ENCODE measurements at places on chromosomes 2 and 18.

DNA sequence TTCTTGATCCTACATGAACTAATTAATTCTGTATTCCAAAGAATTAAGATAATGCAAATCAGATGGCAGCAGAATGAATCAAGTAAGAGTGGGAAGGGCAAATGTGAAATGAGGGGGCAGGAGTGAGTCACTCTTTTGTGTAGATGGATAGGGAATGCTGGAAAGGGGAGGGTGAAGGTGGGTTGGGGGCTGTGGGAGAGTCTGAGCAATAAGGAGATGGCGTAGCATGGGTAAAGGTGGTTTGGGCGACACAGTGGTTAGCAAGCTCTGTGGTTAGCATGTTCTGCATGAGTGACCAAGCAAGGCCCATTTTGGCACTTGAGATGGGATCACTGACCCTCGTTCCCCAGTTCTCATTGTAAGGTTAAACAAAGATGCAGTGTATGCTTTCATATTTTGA is 20.4 kb downstream of the GPD2 start:
- DNase-seq = no peak

- DNase-seq = no peak
Measured at GRCh38 chr2:152466041-152466440, 131.1 kb downstream of the FMNL2 start.

DNA sequence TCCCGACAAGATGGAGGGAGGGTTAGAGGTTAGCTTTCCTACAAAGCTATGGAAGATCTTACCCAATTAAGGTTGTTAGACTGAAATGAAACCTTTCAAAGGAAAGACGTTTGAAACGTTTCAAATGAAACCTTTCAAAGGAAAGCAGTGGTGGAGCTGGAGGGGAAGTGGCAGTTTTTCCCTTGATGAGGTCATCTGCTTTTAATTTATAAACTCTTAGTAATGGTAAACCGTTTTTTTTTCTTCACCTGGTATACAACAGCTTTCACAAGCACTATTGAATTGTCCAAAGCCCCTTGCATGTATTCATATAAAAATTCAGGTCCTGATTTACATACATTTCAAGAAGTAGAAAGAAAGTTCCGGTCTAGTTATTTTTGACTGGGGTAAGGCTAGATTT is 7.4 kb downstream of the PMAIP1 start:
- no peak for DNase-seq

DNA sequence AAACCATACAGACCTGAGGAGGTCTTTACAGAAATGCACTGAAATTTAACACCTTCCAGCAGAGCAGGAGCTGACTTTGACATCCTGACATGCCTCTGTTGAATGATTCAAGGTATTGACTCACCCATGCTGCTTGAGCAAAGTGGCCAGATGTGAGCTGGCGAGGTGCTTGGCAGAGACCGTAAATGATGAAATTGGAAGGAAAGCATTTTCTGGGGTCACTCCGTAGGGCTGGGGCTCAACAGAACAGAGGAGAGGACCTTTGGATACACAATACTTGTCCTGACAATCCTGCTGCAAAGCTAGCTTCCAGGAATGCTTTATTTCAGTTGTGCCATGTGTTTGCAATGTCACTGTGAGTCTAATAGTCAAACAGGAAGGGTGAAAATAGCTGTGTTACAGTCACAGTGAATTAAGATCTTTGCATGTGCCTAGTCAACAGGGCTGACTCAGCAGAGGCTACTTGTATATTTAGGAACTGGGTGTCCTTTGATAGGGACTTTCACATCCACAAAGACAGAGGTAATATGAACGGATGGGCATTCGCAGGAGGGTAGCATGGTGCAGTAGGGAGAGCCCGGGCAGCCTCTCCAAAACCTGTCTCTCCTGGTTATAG is 31.6 kb upstream of the NCK2 start:
- no peak for DNase-seq

DNA sequence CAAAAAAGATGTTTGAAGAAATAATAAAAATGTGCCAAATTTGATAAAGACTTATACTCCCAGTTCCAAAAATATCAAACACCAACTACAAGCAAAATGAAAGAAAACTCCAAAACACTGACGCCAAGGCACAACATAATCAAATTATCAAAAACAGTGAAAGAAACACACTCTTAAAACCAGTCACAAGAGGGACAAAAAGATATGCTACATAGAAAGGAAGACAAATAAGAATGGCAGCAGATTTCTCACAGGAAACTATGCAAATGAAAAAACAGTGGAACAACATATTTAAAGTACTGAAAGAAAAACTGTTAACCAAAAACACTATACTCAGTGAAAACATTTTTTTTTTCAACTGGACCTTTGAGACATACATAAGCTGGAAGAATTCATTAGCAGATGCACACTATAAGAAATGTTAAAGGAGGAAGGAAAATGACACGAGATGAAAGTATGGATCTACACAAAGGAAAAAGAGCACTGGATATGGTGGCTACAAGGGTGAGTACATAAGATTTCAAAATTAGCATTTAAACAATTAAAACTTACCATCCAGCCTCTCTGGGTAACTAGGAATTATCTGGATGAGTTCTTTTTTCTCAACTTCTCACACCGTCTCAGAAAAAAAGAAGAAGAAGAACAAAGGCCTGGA is 94.0 kb upstream of the ACVR1C start:
- no peak for DNase-seq

- DNase-seq = no peak
Measured at GRCh38 chr2:10316336-10316735, 13.6 kb downstream of the HPCAL1 start.

DNA sequence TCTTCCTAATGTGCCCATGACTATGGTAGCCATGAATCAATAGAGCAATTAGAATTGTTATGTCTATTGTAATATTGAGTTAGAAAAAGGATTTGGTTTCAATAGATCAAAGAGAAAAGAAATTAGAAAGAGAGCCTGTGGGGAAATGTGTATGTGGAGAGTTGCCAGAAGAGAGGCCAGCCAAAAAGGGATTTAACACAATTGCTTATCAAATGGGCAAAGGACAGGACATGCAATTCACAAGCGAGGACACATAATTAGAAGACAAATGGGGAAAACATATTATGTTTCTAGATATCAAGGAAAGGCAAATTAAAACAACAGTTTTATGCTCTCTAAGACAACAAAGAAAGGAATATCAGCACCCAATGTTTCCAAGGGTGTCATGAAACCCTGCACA is 403.2 kb upstream of the KLHL29 start:
- no peak for DNase-seq

DNA sequence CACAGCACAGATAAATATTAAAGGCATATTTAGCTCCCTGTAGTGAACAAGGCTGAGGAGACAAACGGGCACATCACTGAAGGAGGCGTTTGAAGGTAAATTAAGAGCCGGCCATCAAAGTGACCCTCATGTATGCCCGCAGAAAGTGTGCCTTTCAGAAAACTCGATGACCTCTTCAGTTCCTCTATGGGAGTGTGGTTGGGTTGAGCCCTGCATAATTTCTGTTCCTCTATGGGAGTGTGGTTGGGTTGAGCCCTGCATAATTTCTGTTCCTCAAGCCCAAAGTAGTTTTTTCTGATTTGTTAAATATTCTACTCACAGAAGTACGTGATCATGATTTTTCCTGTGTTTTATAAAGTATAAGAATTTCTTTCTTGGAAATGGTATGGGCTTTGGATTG is 568.5 kb downstream of the TSN start:
- DNase-seq = no peak

DNA sequence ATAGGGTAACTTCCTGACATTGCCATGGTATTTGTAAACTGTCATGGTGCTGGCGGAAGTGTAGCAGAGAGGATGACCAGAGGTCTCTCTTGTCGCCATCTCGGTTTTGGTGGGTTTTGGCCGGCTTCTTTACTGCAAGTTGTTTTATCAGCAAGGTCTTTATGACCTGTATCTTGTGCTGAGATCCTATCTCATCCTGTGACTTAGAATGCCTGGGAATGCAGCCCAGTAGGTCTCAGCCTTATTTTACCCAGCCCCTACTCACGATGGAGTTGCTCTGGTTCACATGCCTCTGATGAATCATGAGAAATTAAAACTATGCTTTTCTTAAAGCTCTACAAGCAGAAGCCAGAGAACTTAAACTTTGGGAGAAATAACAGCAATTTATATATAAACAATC is 12.7 kb upstream of the NFU1 start:
- DNase-seq = no peak

DNA sequence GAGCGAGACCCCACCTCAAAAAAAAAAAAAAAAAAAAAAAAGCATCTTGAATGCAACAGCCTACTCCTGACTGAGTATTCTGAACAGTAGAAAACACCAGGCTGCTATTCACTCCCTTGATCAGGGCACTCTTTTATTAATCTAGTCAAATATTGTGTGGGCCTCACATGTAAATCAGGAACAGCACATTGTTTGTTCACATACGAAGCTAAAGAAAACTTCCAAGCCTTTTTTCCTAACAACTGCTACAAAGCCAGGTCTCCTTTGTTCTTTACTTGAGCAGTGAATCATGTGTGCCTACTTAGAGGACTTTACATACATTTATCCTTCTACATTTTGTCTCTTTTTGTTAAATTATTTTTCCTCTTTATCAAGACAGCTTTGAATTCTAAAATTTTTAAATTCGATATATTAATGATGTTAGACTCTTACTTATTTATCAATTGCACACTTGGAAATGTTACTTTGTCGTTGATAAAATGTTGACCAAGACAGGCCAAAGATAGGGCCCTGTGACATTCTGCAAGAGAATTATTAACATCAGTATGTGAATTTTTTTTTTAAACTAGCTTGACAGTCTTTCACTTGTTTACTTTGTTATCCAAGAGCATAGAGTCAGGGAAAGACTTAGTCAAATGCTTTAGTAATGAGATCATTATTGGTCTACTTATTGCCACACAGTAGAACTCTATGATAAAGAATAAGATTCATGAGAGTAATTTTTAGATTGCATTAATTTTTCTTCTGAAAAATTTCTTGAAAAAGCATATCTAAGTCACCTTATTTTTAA is 13.2 kb downstream of the SPATS2L start:
- no peak for DNase-seq

- no peak for DNase-seq
Measured at GRCh38 chr18:42339372-42339771, 384.3 kb downstream of the PIK3C3 start.

DNA sequence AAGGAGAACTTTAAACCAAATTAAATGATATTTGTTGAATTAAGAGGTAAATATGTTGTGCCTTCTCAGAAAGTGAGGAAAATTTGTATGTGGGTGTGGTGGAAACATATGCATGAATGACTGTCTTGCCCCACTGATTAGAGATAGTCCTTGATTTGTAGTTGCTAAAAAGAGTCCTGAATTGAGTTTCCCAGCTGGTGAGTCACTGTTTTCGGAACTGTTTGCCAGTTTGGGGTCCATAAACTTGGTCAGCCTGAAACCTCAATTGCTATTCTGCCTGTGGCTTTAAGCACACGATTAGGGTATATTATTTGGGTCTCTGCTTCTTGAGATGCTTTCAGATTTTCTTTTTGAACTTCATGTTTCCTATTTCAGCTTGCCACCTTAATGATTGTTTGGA is 53.3 kb downstream of the PIKFYVE start:
- no peak for DNase-seq

DNA sequence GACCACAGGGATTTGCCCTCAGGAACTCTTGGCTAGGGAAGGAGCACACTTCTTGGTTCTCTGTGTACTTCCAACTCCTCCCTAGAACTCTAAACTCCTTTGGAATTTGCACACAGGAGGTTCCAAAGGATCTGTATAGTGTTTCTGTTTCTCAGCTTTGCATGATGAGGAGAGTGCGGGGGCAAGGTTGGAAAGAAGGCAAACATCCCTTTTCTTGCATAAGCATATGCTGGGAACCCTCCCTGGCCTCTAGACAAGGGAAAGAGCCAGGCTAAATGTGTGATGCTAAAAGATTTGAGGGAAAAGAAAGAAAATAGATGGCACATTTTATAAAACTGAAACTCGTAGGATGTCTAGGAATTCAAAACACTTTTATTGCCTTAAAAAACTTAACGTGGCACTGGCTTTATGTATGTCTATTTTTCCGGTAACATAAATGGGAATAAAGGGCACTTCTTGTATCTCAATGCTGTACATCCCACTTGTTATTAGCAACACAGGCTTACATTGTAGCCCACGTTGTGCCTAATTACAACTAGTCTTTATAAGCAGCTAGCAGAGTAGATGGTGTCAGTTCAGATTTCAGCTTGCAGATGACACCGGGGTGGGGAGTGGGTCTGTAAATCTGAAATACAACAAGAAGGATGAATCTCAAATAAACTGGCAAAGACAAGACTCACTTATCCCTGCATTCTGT is 165.8 kb downstream of the GPD2 start:
- DNase-seq = no peak

GRCh38 chr2:147630585-147630984 is 214.2 kb upstream of the ACVR2A start:
- DNase-seq = no peak

DNA sequence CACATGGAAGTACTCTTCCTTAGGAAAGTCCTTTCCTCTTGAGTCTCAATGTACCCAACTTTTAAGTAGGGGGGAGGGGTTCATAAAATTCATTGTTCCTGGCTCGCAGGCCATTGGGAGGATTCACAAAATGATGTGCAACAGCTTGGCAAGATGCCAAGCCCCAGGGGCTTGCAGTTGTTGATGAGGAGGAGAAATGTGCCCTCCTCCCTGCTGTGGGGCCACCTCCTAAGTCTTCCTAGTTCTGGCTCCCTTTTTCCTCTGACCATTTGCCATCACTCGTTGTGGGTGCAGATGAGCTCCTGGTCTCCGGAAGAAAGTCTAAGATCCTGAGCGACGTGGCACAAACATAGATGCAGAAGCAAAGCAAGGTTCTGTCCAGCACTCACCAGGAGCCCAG is 435.4 kb downstream of the EIPR1 start:
- DNase-seq = no peak

- DNase-seq = no peak
Measured at GRCh38 chr2:26606847-26607190, 34.3 kb downstream of the CIB4 start.

- no peak for DNase-seq
Measured at GRCh38 chr18:3592864-3593263, 142.9 kb downstream of the TGIF1 start.

- no peak for DNase-seq
Measured at GRCh38 chr18:68456985-68457384, 257.9 kb downstream of the TMX3 start.

DNA sequence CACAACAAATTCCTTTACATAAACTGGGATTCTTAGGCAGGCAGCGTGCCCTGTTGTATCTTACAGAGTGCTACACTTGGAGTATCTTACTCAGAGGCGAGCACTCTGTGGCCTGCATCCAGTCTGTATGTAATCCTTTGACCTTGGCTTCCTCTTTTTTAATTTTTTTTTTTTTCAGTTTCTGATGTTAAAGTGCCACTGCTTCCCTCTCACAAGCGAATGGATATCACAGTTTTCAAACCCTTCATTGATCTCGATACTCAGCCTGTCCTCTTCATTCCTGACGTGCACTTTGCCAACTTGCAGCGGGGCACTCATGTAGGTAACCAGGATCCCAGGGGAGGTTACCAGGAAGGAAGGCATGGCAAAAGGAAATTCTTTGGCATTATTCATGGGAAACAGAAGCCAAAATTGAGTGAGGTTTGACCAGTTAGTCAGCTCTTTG is 40.4 kb downstream of the GRHL1 start:
- no peak for DNase-seq
